ENCODE measurements at places on chromosomes 5 and 9. TPM values are rescaled to one million over a fixed set of nuclear protein-coding genes. Genes with fewer than 3 reads are reported as not detected.
A peak's percentile ranks its signal among the peaks of the same experiment; 100 is the strongest.

GRCh38 chr9:77455312-77455927 lies 192.7 kb downstream of the GNA14 start:
- DNase-seq, result no peak

Gene NRARP
- 6.6 TPM for polyA plus RNA-seq

Gene GAS1
- 55.1 TPM for polyA plus RNA-seq

GRCh38 chr5:80930940-80931339 lies 29.2 kb upstream of the RASGRF2 start:
- no peak for DNase-seq

DNA sequence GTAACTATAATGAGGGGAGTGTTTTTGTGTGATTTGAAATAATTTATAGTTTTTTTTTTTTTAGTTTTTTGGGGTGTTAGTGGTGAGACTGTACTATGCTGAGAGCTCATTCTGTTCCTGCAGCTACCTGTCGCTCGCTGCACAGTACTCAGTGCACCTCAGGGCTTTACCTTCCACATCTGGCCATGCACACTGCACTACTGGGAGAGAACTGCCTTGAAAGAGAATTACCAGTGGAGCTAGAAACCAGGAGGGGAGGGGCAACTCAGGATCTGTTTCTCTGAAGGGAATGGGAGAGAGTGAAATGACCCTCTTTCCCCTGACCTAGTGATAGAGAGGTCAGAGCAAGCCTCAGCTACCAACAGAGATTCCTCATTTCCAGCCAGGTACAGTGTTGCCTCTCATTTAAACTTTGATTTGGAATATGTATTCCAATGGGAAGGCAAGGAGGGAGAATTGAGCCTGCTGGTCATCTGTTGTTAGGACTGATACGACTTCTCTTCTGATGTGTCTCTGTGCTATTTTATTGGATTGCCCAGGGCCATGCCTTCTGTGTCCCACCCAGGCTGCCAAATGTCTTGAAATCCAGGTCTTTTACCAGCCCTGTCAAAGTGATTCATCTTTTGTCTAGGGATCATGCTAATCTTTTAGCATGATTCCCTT lies 8.9 kb downstream of the ATG10 start:
- DNase-seq, result no peak

- DNase-seq, result no peak
Observed at GRCh38 chr5:19001539-19001938, 986.5 kb downstream of the CDH18 start.

DNA sequence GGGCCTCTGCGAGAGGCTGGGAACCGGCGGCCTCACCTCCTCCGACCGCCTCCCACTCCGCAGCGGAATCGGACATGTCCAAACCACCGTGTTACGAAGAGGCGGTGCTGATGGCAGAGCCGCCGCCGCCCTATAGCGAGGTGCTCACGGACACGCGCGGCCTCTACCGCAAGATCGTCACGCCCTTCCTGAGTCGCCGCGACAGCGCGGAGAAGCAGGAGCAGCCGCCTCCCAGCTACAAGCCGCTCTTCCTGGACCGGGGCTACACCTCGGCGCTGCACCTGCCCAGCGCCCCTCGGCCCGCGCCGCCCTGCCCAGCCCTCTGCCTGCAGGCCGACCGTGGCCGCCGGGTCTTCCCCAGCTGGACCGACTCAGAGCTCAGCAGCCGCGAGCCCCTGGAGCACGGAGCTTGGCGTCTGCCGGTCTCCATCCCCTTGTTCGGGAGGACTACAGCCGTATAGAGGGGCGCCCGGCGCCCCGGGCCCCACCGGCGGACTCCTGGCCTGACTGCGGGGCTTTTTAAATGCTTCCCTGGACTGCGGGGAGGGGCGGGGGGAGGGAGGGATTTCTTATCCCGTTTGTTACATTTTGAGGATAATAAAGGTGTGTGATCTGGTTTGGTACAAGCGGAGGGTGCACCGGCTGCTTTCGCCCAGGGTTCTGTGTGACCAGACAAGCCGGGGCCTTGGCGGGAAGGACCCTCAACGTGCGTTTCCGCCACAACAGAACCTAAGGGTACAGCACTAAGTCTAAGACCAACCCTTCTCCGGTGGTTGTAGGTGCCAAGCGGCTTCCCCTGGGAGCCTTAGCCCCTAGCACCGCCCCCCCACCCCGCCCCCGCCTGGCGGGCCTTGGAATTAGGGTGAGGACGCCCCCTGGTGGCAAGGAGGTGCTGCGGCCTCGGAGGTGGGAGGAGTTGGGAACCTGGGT lies 9.3 kb downstream of the PRR7 start:
- peak; percentile 85 for DNase-seq

GRCh38 chr5:108521841-108522506 lies 140.1 kb upstream of the FBXL17 start:
- peak; percentile 22 for DNase-seq

Gene ARHGEF39
- polyA plus RNA-seq, result 8.8 TPM

Measured in right renal pelvis (tissue), 4 donors.